Left colon (tissue), 2 donors: ENCODE measurements at places on chromosomes 4 and X. TPM values are rescaled to one million over a fixed set of nuclear protein-coding genes. Genes with fewer than 3 reads are reported as not detected.
A peak's percentile ranks its signal among the peaks of the same experiment; 100 is the strongest.

- no peak for DNase-seq
These were observed 534.1 kb upstream of the GALNTL6 start for GRCh38 chr4:171279131-171279530.

DNA sequence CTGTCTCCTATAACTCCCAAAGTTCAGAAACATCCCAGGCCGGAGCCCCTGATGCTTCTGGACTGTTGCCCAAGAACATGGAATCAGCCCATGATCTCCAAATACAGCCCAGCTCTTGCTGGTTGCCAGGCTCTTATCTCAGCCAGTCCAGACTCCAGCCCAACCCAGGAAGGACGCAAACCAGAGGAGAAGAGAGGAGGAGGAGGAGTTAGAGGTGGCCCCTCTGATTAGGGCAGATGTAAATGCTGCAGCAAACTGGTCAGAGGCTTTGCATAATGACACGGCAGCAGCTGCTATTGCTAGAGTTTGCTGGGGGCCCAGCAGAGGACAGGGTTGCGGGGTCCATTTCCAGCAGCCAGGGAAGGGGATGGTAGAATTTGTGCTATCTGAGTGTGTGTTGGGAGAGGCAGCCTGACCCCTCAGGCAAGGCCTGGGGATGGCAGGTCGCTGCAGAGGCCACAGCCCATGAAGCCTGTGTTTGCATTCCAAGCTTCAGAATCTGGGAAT is 4.2 kb upstream of the OTUD5 start:
- DNase-seq: no peak

- no peak for DNase-seq
These were observed 154.2 kb downstream of the TEX11 start for GRCh38 chrX:70754169-70754848.

GRCh38 chrX:124269881-124270280 is 62.6 kb upstream of the TEX13D start:
- no peak for DNase-seq

- no peak for DNase-seq
These were observed 770.8 kb upstream of the PRKX start for GRCh38 chrX:4484266-4484665.

- no peak for DNase-seq
These were observed 28.1 kb downstream of the LGI2 start for GRCh38 chr4:25002681-25003080.

DNA sequence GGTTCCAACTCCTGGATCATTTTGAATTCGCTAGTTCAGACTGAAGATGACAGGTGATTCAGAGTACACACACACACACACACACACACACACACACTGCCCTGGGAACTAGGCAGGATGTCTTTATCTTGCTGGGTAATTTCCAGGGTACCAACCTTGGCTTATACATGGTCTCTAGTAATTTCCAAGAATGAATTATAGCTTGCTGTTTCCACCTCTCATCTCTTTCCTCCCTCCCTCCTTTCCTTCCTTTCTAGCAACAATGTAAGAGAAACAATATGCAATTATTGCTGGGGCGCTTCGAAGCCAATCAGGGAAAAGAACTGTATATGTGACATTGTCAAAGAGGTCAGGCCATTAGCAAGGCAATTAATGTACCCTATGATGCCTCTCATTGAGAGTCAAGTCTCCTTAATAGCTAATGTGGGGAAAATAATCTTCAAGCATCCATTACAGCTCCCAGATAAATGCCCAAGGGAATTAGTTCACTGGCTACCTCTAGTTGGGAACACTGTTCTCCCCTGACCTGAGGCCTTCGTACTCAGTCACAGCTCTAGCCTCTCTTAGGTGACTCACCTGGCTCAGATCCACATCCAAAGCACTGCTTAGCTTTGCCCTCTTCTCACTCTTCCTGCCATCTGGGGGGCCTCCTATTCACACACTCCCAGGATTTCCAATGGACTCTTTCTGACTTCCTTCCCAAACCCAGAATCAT is 311.5 kb downstream of the PPP1R2C start:
- no peak for DNase-seq

DNA sequence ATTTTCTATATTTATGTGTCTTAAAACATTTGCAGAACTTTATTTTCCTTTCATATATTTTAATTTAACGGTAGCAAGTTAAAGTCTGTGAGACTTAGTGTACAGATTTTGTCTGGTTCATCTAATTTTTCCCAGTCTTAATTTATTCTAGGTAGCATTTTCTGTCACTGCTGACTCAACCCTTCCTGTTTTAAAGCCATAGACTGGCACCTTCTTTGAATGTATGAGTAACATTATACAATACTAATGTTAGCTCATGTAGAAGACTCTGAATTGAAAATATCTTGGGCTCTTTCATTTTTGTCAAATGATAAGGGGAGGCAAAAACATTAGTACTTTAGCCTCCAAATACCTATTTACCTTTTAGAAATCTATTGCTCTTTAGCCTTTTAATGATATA is 43.6 kb downstream of the BLTP1 start:
- no peak for DNase-seq

- DNase-seq: no peak
These were observed 3.4 kb upstream of the MAML3 start for GRCh38 chr4:140157341-140157740.

- no peak for DNase-seq
These were observed 88.7 kb downstream of the ATP11C start for GRCh38 chrX:139844163-139844562.

- DNase-seq: peak; percentile 41
These were observed 7.1 kb upstream of the RGS12 start for GRCh38 chr4:3285558-3286334.

GRCh38 chr4:15958562-15958961 is 4.4 kb downstream of the FGFBP2 start:
- no peak for DNase-seq

- no peak for DNase-seq
These were observed 37.3 kb upstream of the MBTPS2 start for GRCh38 chrX:21802054-21802670.

DNA sequence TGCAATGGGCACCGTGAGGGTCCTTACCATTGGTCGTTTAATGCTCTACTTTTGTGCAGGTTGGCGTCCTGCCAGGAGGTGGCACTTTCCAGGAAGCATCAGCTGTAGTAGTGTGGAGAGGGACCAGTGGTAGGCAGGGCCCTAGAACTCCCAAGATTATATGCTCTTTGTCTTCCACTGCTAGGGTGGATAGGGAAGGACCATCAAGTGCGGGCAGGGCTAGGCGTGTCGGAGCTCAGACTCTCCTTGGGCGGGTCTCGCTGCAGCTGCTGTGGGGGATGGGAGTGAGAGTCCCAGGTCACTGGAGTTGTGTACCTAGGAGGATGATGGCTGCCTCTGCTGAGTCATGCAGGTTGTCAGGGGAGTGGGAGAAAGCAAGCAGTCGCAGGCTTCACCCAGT is 134.7 kb downstream of the KLF8 start:
- DNase-seq: peak; percentile 42

DNA sequence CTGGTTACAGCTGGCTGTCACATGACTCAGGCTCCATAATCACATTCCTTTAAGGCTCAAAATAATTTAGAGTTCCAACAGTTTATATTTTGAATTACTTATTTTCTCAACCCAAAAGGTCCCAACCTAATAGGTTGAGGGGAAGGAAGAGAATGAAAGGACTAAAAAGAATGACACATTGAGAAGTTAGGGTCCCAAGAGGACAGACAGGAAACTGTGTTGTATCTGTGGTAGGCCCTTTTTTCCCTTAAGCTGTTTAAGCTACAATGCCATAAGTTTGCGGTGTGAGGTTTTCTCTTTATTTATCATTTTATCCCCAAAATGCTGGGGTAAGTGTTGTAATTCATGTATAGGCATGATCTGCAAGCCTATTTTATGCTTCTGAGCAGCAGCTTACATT is 290.2 kb downstream of the ZNF674 start:
- no peak for DNase-seq

- DNase-seq: no peak
These were observed 507.9 kb downstream of the MID1IP1 start for GRCh38 chrX:39309018-39309635.

GRCh38 chr4:107220976-107221375 is 184.9 kb upstream of the DKK2 start:
- DNase-seq: no peak

- DNase-seq: no peak
These were observed 9.1 kb downstream of the UCP1 start for GRCh38 chr4:140559696-140560095.

GRCh38 chr4:159481936-159482335 is 379.1 kb downstream of the RAPGEF2 start:
- DNase-seq: no peak

- no peak for DNase-seq
These were observed 35.6 kb upstream of the DCAF8L1 start for GRCh38 chrX:28016823-28017222.

GRCh38 chr4:165402375-165402774 is 23.6 kb downstream of the CPE start:
- DNase-seq: no peak

DNA sequence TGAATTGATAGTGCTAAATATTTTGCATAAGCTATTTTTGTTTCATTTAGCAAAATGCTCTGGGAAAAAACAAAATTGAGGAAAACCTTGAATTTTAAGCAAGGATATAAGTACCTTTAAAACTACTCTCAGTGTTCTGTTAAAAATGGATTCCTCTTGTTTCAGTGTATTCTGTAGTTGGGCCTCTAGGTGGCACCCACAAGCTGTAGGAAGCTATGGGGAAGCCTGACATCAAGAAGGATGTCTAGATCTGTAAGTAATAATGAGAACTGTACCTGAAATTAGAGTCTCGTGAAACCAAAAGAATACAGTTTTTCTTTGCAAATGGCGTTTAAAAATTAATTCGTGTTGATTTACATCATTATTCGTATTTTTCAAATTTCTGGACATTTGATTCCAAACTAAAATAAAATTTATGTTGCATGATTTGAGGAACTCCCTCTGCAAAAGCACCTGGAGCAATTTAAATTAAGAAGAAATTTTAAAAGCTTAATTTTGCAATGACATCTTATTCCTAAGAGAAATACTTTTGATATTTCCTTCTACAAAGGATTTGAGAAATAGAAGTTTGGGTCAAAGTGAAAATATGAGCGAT is 51.2 kb downstream of the TMPRSS11E start:
- peak; percentile 54 for DNase-seq

DNA sequence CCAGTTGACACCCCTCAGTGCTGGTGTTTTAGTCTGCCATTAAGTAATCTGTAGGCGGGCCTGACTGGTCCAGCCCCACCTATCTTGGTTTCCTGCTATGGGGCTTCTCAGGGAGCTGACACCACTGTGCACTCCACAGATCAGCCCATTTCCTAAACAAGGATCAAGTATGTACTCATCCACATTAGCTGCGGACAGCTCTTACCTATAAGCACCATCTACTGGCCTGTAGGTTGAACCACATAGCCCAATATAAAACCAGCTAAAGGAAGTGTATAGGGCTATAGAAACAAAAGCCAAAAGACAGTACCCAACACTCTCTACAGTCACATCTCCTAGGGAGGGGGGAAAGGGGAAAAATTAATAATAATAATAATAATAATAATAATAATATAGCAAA is 353.5 kb upstream of the CXorf51B start:
- DNase-seq: no peak

The ANOS1 gene
- total RNA-seq: 0.18 TPM

The RTL9 gene
- total RNA-seq: not detected

The XG gene
- 0.11 TPM for total RNA-seq

The NSUN7 gene
- total RNA-seq: 9.9 TPM

The VMA21 gene
- total RNA-seq: 12.5 TPM

The ZNF182 gene
- total RNA-seq: 3.4 TPM

The GNL3L gene
- total RNA-seq: 29.2 TPM
